ENCODE measurements at places on chromosomes 7 and 10. TPM values are rescaled to one million over a fixed set of nuclear protein-coding genes. Genes with fewer than 3 reads are reported as not detected.

GRCh38 chr10:18438361-18439126, 212.8 kb downstream of the NSUN6 start:
- no peak for DNase-seq

DNA sequence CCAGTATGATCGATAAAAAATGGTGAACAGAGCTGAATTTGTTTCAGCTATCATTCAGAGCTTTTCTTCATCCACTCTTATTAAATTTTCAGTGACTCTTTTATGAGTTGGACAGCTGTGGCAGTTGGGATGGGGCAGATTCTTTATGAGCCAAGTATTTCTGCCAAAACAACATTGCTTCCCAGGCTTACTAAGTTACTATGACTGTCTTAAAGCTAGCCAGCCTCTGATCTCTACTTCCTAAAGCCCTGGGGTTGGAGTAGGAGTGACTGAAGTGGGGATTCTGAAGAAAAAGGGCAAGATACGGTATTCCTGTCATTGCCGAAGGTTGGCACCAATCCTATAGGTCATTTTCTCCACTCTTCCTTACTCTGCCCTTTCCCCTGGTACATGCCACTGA, 12.7 kb downstream of the RPP30 start:
- DNase-seq, result no peak

DNA sequence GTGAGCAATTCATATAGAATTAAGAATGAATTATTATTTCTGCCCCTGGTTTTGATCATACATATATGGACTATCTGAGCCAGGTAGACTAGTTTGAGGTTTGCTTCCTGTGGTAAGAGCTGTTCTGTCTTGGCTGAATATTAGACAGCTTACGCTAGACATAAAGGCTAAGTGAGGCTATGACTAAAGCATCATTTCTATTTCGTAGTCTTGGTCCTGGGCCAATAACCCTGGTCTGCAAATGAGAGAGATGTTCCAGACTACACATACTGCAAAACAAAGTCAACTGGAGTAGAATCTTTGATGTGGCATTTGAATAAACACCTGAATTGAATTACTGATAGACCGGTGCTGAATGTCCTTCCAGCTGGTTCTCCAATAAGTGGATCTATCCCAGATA, 40.8 kb upstream of the CACNB2 start:
- no peak for DNase-seq

- peak; percentile 45 for DNase-seq
Observed at GRCh38 chr10:33336582-33337325, 2.3 kb upstream of the NRP1 start.

Gene SORBS1
- total RNA-seq, result 3.5 TPM

Data from hematopoietic multipotent progenitor cell (in vitro differentiated cells).